Calu3 (cell line): ENCODE measurements at places on chromosomes 16 and 17.

DNA sequence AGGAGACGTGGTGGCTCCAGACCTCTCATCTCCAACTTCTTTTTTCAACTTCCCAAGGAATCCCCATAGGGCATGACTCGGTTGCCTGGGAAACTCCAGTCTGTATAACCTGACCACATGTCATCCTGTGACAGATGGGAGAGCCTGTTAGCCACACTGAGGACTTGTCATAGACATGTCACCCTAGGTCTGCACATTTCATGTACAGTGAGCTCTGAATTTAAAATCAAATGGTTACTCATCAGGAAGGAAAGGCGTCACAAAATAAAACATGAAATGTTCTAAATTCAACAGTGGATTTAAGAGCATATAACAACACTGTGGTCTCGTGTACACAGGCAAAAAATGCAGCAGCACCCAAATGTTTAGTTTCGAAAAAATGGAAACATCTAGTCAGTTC, 22.2 kb upstream of the ADAMTS18 start:
- no peak for DNase-seq

GRCh38 chr16:85798901-85799496, 345 bp downstream of the EMC8 start:
- DNase-seq = peak; percentile 41

DNA sequence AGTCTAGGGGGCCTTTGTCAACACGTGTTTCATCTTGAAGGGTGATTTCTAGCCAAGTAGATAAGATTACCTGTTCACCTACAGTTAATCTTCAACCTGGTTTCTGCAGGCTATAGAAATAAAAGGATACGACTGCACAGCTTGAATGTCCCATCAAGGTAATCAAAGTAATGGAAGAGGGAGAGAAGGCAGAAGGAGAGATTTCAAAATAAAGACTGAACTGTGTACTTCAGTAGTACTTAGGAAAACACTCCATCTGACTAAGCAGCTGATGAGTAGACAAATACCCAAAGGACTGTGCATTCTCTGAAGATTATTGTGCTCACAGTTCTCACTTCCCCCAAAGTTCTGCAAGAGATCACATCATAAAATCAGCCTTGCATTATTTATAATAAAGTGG, 5.8 kb upstream of the RFFL start:
- no peak for DNase-seq

DNA sequence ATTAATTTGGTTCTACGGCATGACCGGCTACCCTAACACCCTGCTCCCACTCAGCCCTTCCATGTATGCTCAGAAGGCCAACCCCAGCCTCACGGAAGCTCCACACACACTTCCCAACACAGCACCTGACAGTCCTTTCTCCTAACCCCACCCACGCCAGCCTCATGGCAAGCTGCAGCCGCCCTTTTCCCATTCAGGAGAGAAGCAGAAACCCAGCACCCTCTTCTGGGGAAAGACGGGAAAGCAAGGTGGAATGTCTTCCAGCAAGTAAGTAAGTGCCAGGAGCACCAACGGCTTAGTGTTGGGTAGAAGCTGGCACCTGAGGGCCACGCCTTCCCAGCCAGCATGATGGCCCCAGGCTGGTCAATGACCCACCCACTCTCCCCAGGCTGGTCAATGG, 32.1 kb downstream of the ABR start:
- peak; percentile 80 for DNase-seq

GRCh38 chr16:51030516-51030915, 120.6 kb downstream of the SALL1 start:
- DNase-seq = no peak

GRCh38 chr17:19369846-19370492, 7.4 kb upstream of the B9D1 start:
- no peak for DNase-seq

GRCh38 chr17:7479213-7480088, at the start of gene ZBTB4:
ZBTB4 (minus strand) TSS chr17:7479631; CDS start chr17:7466801, 12,830 bp downstream.
- DNase-seq = peak; percentile 43

GRCh38 chr16:70493802-70494201, 29.6 kb downstream of the COG4 start:
- no peak for DNase-seq

DNA sequence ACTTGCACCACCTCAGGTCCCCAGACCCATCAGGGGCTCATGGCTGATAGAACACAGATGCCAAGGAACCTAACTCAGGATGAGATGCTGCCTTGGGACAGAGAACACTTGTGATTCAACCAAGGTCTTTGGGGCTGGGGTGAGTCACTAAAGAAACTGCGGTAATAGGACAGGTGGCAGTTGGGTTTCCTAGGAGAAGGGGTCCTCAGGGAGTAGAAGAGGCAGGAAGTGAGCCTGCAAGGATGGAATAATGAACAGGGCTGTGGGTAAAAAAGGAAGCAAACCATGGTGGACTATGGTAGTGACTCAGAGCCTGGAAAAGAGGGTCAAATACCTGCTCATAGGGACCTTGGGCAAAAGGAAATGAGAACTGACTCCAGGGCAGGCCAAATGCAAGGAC, 6.5 kb upstream of the PNPO start:
- DNase-seq = no peak

GRCh38 chr17:38603786-38604478, 1.8 kb downstream of the SRCIN1 start:
- DNase-seq = no peak

GRCh38 chr16:26070302-26071100, 378.7 kb downstream of the HS3ST4 start:
- no peak for DNase-seq

DNA sequence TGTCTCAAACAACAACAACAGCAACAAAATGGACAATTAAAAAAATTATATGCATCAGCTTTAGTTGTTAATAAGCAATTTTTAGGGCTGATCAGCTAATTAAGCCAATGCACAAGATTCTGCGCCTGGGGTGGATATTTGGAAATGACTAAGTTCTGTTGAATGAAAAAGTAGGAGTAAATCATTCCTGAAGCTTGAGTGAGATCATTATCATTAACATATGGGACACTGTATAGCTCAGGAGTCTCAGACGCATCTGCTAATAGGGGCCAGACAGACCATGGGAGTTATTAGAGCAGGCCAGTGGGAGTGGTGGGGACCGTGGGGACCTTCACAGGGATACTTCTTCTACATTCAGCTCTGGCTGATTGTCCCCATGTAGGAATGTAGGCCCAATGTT, 22.8 kb downstream of the IRX5 start:
- no peak for DNase-seq

GRCh38 chr17:49715216-49715615, 7.5 kb upstream of the SLC35B1 start:
- no peak for DNase-seq
